ENCODE measurements at places on chromosomes 12 and 14.

DNA sequence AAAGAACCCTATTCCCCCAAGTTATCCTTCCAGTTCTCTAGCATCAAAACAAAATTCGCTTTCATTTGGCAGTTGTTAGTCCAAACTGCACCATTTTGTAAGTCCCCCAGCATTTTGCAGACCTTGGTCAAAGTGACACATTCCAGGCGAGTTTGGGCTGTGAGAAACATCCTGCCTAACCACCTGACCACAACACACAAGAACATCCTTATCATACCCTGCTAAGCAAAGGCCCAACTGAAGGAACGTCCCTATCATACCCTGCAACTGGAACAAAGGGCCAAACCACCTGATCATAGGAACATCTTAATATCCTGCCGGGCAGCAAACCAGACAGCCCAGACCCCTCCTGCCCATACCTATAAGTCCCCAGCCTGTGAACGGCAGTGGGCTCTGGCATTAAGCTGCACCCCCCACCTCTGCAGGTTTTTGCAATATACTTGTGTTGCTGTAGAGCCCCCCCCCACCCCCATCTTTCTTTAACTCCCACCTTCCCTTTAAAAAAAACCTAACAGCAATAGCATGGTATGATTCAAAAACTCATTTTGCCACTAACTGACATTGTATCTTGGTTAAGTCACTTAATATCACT, 2.7 kb downstream of the PCNX4 start:
- DNase-seq: peak; percentile 40

- DNase-seq: no peak
These were observed 6.5 kb downstream of the MBIP start for GRCh38 chr14:36313898-36314297.

GRCh38 chr12:6852651-6853354, 853 bp downstream of the USP5 start:
- DNase-seq: peak; percentile 74

DNA sequence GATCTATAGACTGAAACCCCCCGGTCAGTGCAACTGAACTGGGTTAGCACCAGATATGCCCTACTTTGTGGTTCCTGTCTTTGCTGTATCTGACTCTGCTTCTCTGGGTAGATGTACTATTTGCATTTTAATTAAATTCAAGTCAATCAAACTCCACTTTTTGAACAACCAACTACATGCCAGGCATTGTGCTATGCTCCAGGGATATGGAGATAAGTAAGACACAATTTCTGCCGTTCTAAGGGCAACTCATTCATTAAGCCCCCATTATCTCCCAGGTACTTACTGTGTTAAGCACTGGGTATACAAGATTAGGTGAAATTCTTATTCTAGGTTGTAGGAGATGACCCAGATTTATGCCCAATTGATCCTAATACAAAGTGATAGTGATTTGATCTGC, 62.7 kb upstream of the JDP2 start:
- no peak for DNase-seq

GRCh38 chr12:121438905-121439304, 39.0 kb downstream of the RNF34 start:
- DNase-seq: no peak

- no peak for DNase-seq
These were observed 2.6 kb downstream of the MYF6 start for GRCh38 chr12:80709811-80710726.

GRCh38 chr12:101891462-101891971, 14.1 kb downstream of the DRAM1 start:
- DNase-seq: no peak

Measured in activated CD4-positive, alpha-beta T cell treated with anti-CD3 and anti-CD28 coated beads, Interleukin-2, amount 10 ng/mL, durations not matched to agents 7 days and 5 days (primary cell).